BE2C (cell line): ENCODE measurements at places on chromosomes 1 and 21.

DNA sequence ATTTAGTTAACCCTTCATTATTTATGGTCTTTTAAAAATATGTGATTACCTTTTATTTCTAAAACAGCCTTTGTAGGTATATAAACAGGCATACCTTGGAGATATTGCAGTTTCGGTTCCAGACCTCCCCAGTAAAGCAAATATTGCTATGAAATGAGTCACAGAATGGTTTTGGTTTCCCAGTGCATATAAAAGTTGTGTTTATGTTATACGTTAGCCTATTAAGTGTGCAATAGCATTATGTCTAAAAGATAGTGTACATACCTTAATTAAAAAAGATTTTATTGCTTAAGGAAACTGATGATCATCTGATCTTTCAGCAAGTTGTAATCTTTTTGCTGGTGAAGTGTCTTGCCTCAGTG, 44.1 kb downstream of the XCL2 start:
- DNase-seq = no peak

- no peak for DNase-seq
Observed at GRCh38 chr1:52158218-52158617, 16.3 kb downstream of the ZFYVE9 start.

DNA sequence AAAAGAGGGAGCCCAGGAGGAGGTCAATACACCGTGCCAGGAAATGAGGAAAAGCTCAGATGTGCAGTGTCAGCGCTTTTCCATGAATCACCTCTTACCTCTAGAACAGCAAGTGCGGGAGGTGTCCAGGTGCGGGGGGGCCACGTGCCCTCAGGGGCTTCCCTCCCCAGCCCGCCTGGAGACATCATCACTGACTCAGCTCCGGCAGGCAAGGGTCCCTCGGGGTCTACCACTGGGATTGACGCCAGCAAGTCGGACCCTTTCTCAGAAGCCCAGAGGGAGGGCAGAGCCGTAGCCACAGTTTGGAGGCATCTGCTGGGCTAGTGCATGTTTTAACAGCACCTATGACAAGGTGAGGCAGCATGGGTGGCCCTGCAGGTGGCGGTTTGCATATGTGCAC, 67.4 kb upstream of the TRAPPC10 start:
- no peak for DNase-seq

GRCh38 chr1:202248861-202249260, 55.3 kb downstream of the LGR6 start:
- DNase-seq = no peak

DNA sequence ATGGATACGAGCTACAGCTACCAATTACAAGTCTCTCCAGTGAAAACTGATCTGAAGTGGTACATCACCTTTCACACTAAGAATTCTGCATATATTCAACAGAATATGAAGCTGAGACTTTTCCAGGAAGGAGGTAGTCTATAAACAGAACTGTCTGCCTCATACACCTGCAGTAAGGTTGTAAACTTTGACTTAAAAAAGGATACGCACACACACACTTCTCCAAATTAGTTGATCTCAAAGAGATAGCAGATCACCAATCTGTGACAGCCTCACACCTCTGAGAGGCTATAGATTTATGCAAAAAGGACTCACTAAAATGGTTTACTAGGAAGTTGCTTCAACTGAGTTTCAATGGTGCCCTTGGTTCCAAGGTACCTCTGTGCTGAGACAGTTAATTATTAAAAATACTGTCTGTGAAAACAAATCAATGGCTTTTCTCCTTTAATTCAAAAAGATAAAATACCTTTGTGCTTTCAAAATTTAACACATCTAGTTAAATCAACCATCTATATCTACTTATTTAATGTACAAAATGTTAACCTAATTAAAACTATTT, 17.9 kb downstream of the ELK4 start:
- no peak for DNase-seq

- no peak for DNase-seq
Observed at GRCh38 chr1:159188375-159188788, 16.3 kb upstream of the ACKR1 start.

- DNase-seq = no peak
Observed at GRCh38 chr1:33790577-33790976, 73.3 kb upstream of the HMGB4 start.

- no peak for DNase-seq
Observed at GRCh38 chr1:71522721-71523120, 441.9 kb upstream of the ZRANB2 start.
